ENCODE measurements at places on chromosomes 1 and 21.

DNA sequence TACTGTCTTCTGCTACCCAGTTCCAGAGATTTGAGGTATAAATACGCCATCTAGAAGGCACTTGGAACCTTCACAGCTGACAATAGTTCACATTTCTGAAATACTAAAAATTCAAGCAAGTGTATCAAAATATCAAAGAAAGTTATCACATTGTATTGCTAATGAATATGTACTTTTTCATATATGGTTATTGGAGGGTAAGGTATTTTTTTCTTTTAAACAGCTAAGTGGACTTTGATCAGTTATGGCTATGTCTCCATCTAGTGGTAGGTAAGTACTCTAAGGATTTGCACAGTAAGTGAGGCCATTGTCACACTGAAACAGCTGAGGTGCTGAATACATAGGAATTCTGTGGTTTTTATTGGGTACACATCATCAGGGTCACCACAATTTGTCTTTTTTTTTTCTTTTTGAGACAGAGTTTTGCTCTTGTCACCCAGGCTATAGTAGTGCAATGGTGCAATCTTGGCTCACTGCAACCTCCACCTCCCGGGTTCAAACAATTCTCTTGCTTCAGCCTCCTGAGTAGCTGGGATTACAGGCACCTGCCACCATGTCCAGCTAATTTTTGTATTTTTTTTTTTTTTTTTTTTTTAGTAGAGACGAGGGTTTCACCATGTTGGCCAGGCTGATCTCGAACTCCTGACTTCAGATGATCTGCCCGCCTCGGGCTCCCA lies 49.1 kb upstream of the CR2 start:
- DNase-seq, result peak; percentile 46

DNA sequence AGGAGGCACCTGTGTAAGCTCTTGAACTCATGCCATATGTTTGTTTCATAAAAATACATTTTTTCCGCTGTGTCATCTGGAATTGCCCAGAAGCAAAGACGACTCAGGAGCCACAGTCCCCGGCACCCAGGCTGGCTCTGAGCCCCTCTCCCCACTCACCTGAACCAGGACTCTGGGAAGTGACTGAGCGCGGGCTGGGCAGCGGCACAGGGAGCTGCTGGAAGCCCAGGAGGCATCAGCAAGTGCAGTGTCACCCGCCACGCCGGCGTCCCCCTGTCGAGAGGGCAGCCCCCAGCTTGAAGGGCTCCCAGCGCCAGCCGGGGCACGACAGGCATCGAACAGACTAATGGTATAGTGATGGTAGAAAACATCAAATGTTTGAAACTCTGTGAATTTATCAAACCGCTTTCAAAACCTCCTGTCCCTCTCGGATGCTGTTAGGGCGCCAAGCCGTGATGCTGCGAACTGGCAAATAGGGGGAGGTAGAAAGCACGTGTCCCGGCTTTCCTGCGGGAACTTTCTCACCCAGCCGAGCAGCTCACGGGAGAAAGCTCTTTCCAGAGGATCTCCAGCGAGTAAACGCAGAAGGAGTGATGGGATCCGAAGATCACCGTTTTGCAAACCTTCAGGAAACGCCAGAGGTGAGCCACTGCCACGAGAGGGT lies 57.8 kb upstream of the COL18A1 start:
- no peak for DNase-seq

DNA sequence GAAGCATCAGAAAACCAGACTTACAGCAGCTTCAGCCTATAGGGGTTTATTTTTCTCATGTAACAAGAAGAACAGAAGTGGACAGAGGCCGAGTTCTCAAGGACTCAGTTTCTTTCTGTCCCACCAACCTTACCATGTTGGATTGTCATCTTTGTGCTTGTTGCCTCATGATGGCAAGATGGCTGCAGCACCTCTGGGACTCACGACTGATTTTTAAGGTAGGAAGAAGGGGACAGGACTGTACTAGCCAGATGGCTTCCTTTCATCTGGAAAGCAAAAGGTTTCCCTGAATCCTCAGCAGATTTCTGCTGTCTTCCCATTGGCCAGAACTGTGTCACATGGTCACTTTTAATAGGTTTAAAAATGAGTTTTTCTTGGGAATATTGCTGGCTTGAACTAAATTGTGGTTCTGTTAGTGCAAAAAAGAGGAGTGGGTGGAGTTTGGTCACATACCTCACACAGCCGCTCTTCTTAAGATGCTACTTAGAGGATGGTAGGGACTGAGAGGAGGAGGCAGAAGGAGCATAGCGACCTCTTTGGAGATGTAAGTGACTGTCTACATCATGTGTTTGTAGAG lies 48.1 kb upstream of the ENAH start:
- no peak for DNase-seq

DNA sequence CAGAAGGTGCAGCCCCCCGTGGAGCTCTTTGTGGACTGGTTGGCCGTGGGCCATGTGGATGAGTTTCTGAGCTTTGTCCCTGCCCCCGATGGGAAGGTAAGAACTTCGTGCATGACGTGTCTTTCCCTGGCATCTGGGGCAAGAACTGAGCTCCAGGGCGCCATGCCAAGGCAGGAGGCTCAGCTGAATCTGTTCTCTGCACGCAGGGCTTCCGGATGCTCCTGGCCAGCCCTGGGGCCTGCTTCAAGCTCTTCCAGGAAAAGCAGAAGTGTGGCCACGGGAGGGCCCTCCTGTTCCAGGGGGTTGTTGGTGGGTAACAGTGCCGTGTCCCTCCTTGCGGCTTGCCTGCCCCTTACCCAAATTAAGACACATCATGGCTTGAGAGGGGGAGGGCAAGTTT lies 27.7 kb downstream of the PADI3 start:
- DNase-seq, result peak; percentile 90

- no peak for DNase-seq
These were observed 226.6 kb downstream of the PRDM2 start for GRCh38 chr1:13926556-13926955.

DNA sequence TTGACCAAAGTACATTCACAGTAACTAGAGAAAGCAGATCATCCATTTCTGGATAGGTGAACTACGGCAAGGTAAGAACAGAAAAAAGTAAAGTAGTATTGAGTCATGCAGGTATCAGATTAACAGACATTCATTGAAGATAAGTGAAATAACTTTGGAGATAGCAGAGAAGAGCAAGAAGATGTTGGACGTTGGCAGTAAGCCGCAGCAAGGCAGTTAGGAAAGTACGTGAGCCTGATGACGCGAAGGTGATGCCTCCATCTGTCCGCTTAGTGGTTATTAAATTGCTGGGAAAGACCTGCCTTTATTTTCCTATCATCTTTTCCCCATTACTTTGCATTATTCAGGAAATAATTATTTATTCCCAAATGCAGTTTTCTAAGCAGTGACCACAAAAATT lies 24.9 kb upstream of the KIAA1614 start:
- no peak for DNase-seq

DNA sequence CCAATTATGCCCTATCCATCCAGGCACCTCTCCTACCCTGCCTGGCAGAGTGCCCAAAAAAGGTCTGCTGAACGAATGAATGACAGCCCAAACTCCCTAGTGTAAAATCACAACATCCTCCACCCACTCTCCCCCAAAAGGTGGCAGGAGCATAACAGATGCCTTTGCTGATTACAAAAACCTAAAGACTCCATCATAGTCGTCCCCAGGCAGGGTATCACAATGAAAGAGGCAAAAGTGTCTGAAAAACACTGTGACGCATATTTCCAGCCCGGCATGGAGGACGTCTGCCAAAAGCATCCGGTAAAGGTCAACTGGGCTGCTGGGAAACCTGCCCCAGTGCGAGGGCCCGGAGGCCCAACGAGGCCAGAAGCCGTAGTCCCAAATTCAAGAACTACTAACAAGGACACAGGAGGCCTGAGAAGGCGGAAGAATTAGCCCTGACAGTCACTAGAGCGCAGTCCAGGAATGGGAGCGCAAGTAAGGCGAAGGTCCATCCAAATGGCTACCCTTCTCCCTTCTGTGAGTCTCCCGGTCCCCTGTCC lies 576 bp downstream of the SMIM12 start:
- DNase-seq, result peak; percentile 18

GRCh38 chr1:101002551-101002950 lies 23.0 kb downstream of the DPH5 start:
- peak; percentile 63 for DNase-seq

DNA sequence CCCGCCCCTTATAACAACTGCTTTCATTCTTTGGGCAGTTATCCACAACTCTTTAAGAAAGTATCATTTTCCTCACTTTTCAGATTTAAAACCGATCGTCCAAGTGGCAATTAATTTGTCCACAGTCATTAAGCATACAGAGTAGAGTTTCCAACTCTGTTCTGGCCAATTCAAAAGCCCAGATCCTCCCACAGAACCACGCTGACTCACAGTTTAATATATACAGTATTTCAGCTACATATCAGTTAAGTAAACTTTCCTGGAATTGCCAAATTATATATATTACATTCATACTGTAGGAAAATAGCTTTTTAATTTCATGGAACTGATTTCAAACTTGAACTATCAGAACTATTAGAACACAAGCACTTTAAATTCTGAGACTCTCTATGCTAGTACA lies 163.8 kb upstream of the ESRRG start:
- no peak for DNase-seq

GRCh38 chr1:230268371-230269170 lies 157.6 kb downstream of the PGBD5 start:
- peak; percentile 65 for DNase-seq

DNA sequence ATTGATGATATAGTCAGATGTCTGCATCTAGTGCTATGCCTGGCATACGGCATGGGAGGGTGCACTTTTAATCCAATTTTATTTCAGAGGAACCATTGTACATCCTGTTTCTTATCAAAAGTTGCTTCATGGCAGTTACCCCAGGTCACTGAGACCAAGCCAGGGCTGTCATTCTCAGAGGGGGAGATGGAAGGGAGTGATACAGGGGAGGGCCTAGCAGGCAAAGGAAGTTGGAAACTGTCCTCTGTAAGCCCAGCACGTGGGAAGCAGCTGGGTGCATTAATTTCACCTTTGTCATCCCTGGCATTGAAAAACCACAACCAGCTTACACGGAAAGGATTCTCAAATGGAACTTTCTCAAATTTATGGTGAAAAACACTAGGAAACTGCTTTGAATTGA lies 458.7 kb upstream of the ADAMTS5 start:
- peak; percentile 63 for DNase-seq

GRCh38 chr1:235015291-235015985 lies 113.2 kb downstream of the TOMM20 start:
- no peak for DNase-seq

DNA sequence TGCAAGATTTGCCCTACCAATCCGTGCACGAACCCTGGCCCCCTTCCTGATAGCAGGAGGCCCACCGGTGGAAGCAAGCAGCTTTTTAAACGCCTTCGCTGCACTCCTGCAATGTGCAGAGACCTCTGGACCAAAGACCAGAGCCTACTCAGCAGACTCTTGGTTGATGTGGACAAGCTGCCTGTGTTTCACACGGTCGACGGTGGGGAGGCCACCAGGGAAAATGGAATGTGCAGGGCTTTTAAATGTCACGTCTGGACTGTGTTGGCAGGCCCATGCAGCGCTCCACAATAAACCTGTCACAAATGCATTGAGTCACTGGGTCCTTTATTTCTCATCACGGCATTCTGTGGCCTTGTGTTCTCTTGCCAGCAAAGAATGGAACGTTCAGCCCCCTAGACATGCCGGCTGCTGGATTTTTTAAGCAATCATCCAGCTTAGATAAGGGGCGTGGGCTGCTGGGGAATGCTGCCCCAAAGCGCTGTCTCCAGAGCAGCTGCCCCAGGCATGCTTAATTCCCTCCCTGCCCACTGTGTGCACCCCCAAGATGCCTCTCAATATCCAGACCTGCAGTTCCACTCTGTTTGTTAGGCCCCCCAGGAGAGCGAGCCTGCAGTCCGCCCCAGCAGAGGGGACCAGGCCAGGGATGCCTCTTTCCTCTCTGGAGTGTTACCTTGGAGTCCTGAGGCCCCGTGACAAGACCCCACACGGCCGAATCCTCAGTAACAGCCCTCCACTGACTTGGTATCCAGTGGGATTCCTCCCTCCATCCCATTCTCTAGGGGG lies 71.3 kb downstream of the ATP5PO start:
- no peak for DNase-seq

DNA sequence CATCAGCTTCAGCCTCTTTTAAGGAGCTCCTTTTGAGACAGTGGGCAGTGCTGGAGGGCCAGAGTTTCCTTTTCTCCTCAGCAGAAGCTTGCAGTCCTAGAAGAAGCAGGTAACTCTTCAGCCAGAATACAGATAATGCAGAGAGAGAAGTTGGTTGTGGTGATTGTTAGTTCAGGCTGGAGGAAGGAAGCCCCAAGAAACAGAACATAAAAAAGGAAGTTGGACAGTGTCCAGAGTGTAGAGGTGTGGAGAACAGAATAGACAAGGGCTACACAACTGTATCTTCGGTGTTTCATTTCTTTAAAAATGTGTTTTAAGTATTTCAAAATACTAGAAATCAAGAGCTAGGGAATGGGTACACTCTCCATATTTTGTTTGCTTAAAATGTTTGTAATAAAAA lies 6.4 kb upstream of the TACSTD2 start:
- DNase-seq, result peak; percentile 31

- no peak for DNase-seq
These were observed 44.9 kb upstream of the SLC30A10 start for GRCh38 chr1:219973213-219973612.

GRCh38 chr1:182441719-182442118 lies 8.2 kb upstream of the RGSL1 start:
- DNase-seq, result no peak

DNA sequence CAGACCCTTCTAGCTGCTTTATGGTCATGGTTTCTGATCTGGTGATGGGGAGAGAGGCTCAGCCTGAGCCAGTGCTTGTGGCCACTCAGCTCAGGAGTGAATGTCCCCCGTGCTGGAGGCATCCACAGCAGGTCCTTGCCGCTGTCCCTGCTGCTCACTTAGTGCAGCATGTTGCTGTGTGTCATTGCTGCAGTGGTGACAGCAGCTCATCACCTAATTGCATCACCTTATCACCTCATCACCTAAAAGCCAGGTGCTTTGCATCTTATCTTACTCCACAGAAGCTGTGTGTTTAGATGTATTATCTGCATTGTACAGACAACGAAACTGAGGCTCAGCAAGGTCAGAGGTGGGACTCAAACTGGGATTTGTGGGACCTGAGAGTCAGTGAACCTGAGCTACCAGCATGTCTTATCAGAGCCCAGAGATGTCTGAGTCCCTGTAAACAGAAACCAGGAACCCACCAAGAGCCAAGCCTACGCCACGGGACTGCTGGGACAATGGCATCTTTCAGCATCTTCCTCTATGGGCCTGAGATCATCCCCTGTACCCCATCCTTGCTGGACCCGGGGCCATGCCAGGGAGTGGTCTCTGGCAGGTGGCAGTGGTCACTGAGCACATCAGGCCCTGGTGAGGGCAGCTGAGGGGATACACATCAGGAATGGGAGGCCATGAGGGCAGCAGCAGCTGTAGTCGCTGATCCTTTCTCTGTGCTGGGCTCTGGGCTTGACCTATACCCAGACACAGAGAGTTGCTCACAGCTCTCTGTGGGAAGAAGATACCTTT lies 6.5 kb downstream of the PODN start:
- DNase-seq, result no peak

- peak; percentile 21 for DNase-seq
These were observed 618 bp upstream of the SERTAD4 start for GRCh38 chr1:210231846-210232510.

Data from HT1080 (cell line).